ENCODE measurements at places on chromosomes 6 and 20.

- DNase-seq, result no peak
Measured at GRCh38 chr20:32350421-32350820, 7.7 kb upstream of the ASXL1 start.

GRCh38 chr20:58542411-58543095 is 27.4 kb upstream of the APCDD1L start:
- DNase-seq, result no peak

DNA sequence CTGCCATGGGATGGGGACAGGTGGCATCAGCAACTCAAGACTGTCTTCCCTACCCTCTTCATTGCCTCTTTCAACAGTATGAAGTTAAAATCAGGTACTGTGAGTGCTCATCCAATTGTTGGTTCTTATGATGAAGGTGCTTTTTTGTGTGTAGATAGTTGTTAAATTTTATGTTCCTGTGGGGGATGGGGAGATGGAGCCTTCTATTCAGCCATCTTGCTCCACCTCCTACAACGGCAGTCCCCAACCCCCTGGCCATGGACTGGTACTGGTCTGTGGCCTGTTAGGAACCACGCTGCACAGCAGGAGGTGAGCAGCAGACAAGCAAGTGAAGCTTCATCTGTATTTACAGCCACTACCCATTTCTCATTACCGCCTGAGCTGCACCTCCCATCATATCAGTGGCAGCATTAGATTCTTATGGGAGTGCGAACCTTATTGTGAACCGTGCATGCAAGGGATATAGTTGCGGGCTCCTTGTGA is 47.8 kb upstream of the TOP1 start:
- DNase-seq, result no peak

GRCh38 chr6:3738381-3739131 is 13.0 kb downstream of the PXDC1 start:
- no peak for DNase-seq

DNA sequence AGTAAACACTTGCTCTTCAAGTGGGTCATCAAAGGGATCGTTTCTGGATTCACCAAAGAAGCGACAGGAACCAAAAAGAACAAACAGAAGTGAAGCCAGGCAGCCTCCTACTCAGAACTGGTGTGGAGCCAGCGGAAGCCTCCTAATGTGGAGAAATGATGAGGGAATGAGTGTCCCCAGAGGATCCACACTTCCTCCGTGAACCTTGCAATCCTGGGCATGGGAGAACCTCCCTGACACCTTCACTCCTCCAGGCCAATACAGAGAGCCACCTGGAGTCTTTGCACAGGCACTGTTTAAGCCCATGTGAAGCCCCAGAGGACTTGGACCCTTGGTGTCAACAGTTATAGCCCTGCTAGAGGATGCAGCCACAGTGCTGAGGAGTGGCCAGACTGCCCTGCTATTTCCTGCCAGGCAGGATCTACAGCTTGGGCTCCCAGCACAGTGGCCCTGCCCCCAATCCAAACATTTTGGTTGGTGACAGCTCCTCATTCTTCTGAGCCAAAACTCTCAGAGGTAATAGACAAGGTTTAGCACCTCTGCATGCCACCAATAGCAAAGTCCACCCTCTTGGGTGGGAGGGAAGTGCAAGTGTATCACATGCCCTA is 23.2 kb upstream of the SERINC1 start:
- no peak for DNase-seq

DNA sequence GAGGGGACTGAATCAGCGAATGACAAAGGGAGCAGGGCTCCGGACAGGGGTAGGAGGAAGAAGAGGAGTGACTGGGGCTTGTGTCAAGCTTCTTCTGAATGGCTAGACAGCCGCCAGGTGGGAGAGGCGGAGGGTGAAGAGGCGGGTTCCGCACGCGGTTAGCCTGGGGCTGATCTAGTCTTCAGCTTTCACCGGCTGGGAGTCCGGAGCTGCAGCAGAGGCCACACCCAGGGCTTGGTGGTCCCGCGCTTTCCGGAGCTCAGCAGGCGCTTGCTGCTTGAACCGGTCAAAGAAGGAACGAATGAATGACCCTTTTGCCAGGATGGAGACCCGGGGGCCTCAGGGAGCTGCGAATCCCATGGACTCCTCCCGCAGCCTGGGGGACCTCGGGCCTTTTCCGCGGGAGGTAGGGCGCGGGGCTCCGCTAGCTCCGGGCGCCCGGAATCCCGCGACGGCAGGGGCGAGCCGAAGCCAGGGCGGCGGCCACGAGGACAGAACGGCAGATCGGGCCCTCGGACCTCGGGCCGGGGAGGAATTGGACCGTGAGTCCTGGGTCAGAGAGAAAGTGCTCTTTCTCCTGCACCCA is at the start of gene C6orf141:
Gene C6orf141 (plus strand): TSS at position 177 of the 586 bp plus-strand sequence. CDS start 125 bp downstream, at position 302.
- peak; percentile 64 for DNase-seq

- peak; percentile 77 for DNase-seq
Measured at GRCh38 chr6:17703256-17703694, 3.5 kb downstream of the NUP153 start.

DNA sequence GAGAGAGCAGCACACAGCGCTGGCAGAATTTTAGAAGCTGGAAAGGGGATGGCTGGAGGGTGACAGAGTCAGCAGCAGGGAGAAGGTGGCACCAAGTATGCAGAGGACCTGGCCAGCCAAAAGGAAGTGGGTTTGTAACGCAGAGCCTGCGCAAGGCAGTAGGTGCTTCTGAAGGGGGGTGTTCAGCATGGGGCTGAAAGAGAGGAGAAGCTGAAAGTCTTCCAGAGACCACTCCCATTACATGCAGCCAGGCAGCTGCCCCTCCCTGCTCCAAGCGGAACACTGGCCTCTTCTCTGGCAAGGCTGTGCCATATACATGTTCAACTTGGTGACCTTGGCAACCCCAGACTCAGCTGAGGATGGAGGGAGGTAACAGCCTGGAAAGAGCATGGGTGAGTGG is 42.1 kb upstream of the TULP1 start:
- DNase-seq, result no peak

DNA sequence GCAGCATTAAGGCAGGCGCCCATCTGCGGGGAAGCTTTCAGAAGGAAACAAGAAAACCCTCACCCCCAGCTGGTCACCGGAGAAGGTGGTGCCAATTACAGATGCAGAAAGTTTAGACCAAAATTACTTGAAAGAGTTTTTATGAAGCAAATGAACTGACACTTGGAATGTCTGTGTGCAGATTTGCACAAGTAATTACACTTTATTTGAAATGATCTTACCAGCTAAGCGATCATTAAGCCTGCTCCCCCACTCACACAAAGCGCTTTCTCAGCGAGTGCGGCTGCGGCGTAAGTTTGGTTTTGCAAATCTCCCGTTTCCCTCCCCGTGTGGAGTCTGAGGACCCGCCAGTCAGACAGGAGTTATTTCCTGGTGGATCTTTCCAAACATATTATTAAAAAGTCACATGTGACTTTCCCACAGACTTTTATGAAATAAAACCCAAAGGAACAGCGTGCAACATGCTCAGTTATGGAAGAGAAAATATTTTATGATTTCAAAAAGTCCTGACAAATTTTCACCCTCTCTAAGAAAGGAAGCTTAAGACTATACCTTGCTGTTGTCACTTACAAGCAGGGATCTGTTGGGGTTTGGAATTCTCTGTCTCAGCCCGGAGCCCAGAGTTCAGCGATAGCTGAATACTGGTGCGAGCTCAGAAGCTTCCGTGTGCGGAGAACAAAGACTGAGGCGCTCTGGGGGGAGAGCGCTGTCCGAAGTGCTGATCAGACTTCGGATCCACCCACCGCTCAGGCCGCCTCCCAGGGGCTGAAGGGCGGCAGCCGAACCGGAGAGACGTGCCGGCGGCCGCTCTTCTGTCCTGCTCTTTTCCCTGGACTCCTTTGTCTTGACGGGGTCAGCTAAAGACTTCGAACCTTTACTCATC is 2.7 kb upstream of the MYT1 start:
- peak; percentile 83 for DNase-seq

DNA sequence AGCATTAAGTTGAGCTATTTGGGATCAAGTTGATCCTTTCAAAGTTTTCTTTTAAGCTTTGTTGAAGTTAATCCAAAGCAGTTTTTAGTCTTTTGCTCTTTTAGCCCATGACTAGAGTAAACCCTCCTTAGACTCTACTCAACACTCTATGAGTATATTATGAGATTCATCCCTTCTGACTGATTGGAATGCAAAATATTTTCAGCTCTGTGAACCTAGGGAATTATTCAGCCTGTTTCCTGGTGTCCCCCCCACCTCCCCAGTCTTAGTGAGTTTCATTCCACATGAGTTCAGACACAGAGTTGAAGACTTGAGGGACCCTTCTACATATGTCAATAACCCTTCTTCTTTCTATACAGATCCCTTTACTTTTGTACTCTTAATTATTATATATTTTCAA is 413.7 kb downstream of the RFPL4B start:
- DNase-seq, result no peak

DNA sequence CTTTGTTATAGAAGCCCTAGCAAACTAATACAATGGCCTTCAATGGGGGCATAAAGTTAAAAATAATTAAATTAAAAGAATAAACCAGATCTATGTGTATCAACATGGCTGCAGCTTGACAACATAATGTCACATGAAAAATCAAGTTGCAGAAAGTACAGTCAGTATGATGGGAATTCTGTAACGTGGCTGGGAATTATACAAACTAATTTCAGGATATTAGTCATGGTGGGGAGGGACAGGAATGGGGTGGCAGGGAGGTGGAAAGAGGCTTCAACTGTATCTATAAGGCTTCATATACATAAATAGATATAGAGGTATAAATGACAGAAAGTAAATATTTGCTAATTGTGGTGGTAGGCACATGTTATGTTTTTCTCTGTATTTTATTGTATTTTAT is 107.1 kb downstream of the UNC5CL start:
- no peak for DNase-seq

DNA sequence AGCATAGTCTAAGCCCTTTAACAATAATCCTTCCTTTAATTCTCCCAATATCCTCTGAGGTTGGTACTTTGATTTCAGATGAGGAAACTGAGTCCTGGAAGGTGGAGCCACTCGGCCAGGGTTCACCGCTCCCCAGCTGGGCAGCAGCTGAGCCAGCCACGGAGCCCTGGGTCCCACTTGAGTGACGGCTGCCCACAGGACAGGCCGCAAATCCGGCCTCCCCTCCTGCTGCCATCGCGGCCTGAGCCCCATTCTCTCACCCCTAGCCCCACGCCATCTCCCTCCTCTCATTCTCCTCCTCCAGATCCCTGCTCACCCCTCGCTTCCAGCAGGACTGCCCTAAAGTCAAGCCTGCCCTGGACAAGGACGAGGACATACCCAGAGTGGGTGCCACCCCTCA is 41.4 kb downstream of the AGPAT4 start:
- DNase-seq, result no peak
